Activated T-cell treated with anti-CD3 and anti-CD28 coated beads, Interleukin-2, amount 50 U/mL, for 1 hour (primary cell): ENCODE measurements at places on chromosomes 2 and 18.

GRCh38 chr18:77073336-77074093 lies 59.1 kb downstream of the MBP start:
- no peak for DNase-seq

DNA sequence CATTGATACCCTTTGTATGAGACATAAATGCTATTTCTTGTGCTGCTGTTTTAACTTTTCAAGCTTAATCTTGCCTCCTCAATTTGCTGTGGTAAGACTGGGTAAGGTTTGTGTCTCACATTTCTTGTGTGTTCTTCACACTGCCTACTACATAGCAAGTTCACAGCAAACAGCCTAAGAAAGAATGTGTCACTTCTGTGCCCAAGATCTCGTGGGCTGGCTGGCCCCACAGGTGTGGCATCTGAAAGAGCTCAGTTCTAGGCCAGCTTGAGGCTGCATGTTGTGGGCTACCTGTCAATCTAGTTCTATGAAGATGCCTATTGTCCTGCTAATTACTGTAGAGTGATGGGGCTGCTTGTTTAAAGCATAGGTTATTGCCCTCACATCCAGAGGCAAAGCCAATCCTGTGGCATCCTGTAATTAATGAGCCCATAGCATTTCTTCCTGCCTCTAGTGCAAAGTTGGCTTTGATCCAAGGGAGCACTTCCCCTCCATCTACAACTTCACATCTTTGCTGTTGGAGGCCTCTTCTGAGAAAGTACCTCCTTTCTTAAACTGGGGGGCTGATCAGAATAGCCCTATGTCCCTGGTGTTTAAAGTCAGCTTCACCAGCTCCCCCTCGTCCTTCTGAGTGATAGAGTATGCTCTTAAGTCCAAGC lies 40.9 kb upstream of the ASPRV1 start:
- DNase-seq = no peak

- no peak for DNase-seq
These were observed 121.5 kb upstream of the PXDN start for GRCh38 chr2:1865716-1866234.

- DNase-seq = no peak
These were observed 46.3 kb upstream of the CCDC150 start for GRCh38 chr2:196592911-196593881.

DNA sequence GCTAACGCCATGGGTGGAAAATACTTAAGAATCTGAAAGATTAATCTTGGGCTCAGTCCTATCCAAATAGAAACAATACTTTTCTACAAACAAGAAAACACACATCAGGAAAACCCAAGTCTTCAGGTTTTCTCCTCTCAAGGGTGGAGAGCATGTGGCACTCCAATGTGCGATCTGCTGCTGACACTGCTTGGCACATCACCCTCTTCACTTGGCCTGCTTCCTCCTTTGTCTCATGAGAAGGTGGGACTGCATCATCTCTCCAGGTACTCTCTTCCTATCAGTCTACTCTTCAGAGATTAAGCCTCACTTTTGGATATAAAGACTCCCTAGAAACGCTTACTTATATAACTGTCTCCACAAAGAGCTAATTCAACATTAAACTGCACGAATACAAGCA lies 26.4 kb downstream of the HDLBP start:
- no peak for DNase-seq

- DNase-seq = no peak
These were observed 47.7 kb downstream of the SERTAD2 start for GRCh38 chr2:64605991-64606478.

DNA sequence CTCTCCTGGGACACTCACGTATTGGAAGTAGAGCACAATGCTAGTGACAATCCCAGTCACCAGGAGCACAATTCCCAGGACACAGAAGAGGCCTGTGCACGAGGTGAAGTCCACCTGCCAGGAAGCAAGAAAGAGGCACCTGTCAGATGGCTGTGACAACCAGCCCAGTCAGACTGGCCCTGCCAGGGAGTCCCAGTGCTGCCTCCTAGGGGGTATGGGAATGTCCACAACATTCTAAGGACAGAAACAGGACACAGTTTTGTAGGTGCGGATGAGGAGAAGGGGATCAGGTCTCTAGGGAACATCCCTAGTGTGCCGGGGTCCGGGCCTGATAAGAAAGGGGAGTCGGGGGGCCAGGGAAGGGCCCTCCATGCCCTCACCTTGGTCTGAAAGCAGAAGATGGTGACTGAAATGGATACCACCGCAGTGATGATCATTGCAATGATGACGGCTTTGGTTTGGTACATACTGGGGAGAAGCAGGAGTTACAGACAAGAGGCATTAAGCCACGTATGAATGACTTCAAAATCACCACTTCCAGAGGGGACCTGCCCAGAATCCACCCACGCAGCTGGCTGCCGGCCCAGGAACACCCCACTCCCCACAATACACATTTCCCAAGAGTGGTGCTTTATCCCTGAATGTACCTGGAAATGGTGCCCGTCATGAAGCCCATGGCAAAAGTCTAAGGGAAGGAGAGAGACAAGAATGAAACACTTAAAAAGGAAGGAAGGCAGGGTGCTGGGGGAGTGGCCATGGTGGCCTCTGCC lies 6.9 kb downstream of the PNKD start:
- peak; percentile 17 for DNase-seq

DNA sequence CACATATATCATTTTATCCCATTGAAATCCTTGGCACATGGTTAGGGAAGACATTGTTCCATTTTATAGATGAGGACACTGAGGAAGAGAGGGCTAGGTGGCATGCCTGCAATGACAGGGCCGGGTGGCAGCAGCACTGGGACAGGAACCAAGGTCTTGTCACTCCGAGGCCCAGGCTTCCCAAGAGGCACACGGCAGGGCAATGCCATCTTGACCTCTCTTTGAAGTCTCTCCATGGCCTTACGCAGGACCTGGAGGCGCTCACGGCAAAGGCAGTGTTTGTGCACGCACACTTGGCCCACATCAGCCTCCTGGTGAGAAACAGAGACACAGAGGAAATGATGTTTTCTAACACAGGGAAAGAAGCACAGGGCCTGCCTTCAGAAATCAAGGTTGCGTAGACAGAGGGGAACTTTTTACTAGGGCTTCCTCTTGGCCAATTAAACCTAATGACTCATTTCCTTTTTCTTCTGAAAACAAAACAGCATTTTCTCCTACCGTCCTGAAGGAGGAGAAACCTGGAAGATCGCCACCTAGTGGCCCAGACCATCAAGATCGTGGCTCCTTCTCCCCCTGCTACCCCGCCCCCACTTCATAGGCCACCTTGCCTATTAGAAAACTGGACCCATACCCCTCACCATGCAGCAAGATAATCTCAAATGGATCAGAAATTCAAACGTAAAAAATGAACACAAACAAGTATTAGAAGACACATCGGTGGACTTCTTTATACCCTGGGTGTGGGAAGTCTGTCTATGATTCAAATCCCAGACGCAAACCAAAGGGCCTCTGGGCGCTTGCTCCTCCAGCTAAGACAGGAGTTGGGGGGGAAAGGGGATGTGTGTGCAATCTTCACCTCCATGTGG lies 74.6 kb upstream of the SP3 start:
- DNase-seq = peak; percentile 77

GRCh38 chr18:47876813-47877212 lies 53.6 kb downstream of the SMAD2 start:
- no peak for DNase-seq

DNA sequence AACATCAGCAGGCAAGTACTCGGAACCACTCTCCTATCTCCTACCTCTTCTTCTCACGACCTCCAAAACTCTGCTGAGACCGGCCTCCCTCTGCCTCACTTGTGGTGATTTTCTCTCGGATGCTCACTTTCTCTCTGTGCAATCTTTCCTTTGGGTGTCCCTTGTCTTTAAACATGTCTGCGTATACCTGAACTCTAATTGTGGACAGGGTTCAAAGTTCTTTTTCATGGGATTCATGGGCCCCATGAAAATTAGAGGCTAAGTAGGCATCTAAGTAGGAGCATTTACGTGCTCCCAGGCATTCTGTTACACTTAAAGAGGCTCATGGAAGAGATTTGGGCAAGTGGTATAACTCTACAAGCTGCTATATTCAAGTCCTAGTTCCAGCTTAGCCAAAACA lies 2.1 kb upstream of the PPP1CB start:
- no peak for DNase-seq

DNA sequence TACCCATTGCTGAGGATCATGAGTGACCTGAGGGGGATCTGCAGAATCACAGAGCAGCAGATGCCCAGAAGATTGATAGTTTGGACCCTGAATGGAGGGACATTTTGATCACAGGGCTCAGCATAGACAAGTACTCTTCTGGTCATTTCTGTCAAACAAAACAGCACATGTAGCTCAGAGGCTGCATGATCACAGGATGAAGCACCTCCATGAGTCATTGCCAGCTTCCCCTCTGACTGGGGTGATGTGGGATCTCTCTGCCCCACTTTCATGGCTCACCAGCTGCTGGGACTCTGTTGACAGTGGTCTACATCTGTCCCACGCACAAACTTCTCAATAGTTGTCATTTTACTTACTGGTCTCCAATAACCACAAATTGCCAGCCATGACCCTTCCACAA lies 264.1 kb downstream of the RPIA start:
- no peak for DNase-seq
